ENCODE measurements at places on chromosomes 7 and 10.

DNA sequence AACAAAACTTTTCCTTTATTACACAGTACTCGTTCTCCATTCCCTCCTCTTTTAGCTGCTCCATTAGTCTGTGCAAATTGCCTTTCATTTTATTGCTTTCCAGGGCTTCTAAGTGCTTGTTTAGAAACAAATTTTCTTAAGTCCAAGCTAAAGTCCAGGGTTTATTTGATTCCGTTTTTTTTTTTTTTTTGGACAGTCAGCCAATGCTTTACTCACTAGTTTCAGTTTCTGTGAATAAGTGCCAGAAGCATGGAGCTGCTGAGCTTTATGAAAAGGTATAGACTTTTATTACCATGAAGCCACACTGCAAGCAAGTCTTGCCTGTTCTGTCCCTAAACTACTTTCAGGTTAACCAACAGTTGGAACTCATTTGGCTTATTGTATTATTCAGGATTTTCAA is 455.0 kb downstream of the GFRA1 start:
- DNase-seq = no peak

DNA sequence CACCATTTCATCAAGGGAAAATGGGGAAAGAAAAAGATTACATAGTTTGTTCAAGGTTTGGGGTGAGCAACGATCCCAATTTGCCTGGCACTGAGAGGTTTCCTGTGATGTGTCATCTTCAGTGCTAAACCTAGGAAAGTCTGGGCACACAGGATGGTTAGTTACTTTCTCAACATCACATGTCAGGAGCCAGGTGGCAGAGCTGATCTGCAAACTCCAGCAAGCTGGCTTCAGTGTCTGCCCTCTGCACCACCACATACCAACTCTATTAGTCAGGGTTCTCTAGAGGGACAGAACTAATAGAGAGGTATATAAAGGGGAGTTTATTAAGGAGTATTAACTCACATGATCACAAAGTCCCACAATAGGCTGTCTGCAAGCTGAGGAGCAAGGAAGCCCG is 11.3 kb downstream of the ADAM12 start:
- DNase-seq = no peak

- no peak for DNase-seq
These were observed 59.7 kb downstream of the HIP1 start for GRCh38 chr7:75679060-75679459.

- DNase-seq = no peak
These were observed 506.0 kb downstream of the POM121L12 start for GRCh38 chr7:53541475-53541874.

DNA sequence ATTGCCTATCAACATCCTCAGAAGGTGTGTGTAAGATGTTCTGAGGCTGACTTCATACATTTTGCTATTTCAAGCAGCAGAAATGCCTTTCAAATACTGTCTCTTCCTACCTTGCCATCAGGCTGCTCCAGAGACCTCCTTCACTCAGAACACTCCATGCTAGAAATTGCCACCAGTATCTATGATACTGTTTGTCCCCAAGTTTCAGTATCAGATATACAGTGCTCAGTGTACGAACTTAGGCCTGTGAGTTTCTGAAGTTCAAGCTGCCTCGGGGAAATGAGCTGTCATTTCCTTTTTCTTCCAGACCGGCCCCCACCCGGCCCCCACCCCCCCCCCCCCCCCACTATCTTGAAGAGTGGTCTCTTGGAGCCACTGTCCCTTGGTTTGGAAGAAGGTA is 373.4 kb upstream of the CHRM2 start:
- no peak for DNase-seq

GRCh38 chr7:54811041-54811845 is 52.2 kb upstream of the SEC61G start:
- DNase-seq = no peak

Measured in amygdala (tissue), 56 donors.